Breast epithelium (tissue), 4 donors: ENCODE measurements at places on chromosomes 2 and 18. TPM values are rescaled to one million over a fixed set of nuclear protein-coding genes. Genes with fewer than 3 reads are reported as not detected.

The XDH gene
- total RNA-seq, result 1.3 TPM

The ACTR1B gene
- total RNA-seq, result 61.9 TPM

The ALLC gene
- not detected for total RNA-seq

GRCh38 chr18:13513021-13513420, 213.3 kb downstream of the FAM210A start:
- peak; percentile 17 for DNase-seq
- no peaks in the 10 kb centered on the region for H3K27me3 ChIP-seq
- no peaks in the 10 kb centered on the region for H3K4me1 ChIP-seq
- no peak overlapping the region for H3K4me3 ChIP-seq
- H3K36me3 ChIP-seq, result no peaks in the 10 kb centered on the region

DNA sequence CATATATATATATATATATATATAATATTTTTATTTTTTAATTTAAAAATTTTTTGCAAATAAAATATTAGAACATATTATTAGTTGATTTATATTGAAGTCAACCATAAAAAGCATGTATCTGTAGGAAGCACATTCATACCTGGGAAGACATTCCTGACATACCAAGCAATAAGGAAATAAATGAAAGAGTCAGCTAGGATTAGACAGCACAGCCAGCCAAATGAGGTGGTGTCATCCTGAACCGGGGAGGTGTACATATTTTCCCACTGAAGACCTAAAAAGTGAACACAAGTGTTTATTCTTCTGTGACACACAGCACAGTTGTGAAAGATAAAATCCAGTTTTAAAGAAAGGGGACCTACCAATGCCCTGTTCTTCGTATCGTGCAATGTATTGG, 149.2 kb downstream of the ABCA12 start:
- no peak overlapping the region for H3K27ac ChIP-seq
- no peaks in the 10 kb centered on the region for H3K4me1 ChIP-seq
- DNase-seq, result no peak
- no peaks in the 10 kb centered on the region for H3K36me3 ChIP-seq
- H3K27me3 ChIP-seq, result no peaks in the 10 kb centered on the region

DNA sequence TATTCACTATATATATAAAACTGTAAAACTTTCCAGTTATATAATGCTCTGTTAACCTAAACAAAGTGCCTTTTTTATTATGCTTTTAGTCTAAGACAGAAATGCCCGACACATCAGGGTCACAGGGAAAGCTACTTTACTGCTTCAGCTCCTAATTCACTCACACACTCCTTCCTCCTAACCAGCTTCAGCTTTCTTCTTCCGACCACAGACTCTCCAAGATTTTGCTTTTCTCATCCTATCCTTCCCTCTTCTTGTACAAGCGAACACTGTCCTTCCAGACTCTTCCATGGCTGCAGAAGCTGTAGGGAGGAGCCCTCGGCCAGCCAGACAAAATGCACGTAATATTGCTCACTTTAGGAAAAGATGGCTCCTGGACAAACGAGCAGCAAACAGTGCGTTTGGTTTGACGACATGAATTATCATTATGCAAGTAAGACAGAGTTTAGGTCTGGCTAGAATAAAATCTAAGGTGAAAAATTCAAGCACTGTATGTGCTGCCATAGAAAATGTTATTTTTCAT, 47.5 kb upstream of the HNRNPA3 start:
- DNase-seq, result no peak
- H3K27me3 ChIP-seq, result no peaks in the 10 kb centered on the region
- no peaks in the 10 kb centered on the region for H3K36me3 ChIP-seq
- H3K4me3 ChIP-seq, result peak overlapping the region; percentile 42
- H3K27ac ChIP-seq, result peak overlapping the region; percentile 86

- H3K36me3 ChIP-seq, result no peaks in the 10 kb centered on the region
- no peak for DNase-seq
- H3K27ac ChIP-seq, result no peak overlapping the region
- no peaks in the 10 kb centered on the region for H3K4me1 ChIP-seq
Measured at GRCh38 chr2:98453083-98453482, 8.4 kb downstream of the INPP4A start.

DNA sequence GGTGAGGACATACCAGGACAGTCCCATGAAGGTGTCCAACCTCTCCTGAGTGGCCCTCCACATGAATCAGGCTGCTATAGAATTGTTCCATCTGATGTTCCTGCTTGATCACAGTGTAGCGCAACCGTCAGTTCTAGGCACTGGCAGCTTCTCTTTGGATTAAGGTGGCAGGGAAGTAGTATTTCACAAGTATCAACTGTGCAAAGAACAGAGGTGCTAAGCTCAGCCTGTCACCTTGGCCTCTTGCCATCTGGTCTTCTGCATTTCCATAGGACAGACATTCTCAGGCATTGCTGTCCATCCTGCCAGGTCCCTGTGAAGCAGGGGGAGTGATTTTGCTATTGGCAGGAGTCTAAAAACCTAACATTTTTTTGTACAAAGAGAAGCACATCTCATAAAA, 182.2 kb upstream of the EPAS1 start:
- H3K4me3 ChIP-seq, result no peak overlapping the region
- no peaks in the 10 kb centered on the region for H3K27me3 ChIP-seq
- no peaks in the 10 kb centered on the region for H3K36me3 ChIP-seq
- no peak overlapping the region for H3K27ac ChIP-seq
- no peak for DNase-seq

- no peak overlapping the region for H3K4me3 ChIP-seq
- no peaks in the 10 kb centered on the region for H3K27me3 ChIP-seq
- no peaks in the 10 kb centered on the region for H3K36me3 ChIP-seq
Measured at GRCh38 chr2:153404792-153405191, 73.8 kb downstream of the RPRM start.

DNA sequence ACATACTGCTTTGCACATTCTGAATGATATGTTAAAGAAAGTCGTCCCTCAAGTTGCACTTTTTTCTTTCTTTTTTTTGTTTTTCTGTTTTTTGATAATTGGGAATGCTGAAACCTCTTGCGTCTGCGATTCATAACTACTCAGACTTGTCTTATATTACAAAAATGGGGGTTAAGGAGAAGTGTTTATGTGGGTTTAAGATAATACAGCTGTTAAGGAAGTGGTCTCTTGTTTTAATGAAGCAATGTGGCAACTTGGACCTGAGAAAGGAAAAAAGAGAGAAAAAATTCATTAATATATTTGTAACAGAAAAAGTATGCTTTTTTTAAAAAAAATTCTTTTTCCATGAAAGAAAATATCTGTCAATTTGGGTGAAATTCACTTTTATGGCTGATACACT, 268.5 kb upstream of the CCDC68 start:
- no peak for DNase-seq
- no peaks in the 10 kb centered on the region for H3K27me3 ChIP-seq
- no peaks in the 10 kb centered on the region for H3K4me1 ChIP-seq
- no peaks in the 10 kb centered on the region for H3K36me3 ChIP-seq
- H3K4me3 ChIP-seq, result no peak overlapping the region

DNA sequence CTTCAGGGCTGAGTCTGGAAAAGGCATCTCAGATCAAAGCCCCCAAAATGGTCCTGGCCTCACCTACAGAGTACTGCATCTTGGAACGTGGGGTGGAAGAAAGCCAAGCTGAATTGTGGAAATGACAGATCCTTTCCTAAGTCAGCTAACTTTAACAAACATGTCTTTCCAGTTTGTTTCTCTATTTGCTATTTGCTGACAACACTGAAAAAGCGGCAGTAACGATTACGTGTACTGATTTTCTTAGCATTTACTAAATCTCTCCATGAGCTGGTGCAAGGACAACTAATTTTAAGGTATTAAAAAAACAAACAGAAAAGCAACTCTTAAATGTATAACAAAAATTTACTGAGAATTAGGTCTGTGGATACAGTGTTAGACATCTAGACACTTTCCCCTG, 1.1 kb downstream of the HIBCH start:
- peak overlapping the region; percentile 90 for H3K27ac ChIP-seq
- DNase-seq, result no peak
